ENCODE measurements at places on chromosomes 5 and 9.

DNA sequence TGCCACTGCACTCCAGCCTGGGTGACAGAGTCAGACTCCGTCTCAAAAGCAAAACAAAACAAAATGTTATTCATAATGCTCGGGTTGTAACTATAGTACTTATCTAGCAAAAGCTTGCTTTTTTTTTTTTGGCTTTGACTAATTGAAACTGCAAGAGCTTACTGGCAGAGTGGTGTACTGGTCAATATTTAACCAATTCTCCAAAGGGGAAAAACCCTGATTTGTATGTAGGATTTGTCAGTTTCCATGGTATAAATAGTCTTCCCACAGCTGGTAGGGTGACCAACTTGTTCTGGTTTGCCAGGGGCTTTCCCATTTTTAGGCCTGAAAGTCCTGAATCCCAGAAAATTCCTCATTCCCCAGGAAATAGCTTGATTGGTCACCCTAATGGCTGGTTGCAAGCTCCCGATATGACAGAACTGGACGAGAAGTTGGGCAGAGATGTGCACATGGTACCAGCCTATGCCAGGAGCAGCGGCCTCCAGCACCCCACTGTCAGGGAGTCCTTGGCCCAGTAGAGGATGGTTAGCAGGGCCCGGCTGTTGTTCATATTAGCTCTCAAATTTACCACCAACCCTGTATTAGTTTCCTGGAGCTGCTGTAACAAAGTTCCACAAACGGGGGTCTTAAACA, 58.0 kb downstream of the FXN start:
- DNase-seq = no peak

- DNase-seq = no peak
These were observed 545.8 kb upstream of the ARRDC3 start for GRCh38 chr5:91928754-91929521.

DNA sequence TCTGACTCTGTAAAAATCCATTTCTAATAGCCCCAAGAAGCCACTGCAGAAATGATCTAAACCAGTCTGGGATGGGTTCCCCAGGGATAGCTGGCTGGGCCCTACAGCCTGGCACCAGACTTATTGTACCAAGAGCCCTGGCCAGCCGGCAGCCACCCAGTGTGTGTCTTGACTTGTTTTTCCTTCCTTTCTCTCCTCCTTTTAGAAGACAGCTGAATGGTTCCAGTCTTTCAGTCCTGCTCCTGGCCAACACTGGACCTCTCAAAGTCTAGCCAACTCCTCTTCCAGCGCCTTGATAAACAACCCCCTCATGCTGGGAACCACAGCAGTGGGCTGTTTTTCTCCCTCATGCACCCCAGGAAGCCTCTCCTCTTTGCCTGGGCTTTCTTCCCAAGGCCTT, 34.1 kb downstream of the ATOX1 start:
- DNase-seq = no peak

DNA sequence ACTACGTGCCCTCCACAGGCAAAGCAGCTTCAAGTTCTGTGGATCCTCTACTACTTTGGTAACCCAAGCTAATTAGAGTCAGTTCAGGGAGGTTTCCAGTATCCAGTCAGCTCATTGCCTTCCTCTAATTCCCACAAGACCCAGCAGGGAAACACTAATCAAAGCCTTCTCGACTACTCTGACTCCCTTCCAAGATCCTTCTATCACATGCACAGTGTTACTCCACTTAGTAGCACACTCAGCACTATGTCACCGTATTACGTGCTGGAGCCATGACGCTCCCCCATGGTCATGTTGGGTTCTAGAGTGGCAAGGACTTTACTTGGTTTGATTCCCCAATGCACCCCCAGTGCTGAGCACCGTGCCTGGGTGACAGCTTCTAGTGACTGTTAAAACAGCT, 53.0 kb downstream of the DCP2 start:
- DNase-seq = no peak

DNA sequence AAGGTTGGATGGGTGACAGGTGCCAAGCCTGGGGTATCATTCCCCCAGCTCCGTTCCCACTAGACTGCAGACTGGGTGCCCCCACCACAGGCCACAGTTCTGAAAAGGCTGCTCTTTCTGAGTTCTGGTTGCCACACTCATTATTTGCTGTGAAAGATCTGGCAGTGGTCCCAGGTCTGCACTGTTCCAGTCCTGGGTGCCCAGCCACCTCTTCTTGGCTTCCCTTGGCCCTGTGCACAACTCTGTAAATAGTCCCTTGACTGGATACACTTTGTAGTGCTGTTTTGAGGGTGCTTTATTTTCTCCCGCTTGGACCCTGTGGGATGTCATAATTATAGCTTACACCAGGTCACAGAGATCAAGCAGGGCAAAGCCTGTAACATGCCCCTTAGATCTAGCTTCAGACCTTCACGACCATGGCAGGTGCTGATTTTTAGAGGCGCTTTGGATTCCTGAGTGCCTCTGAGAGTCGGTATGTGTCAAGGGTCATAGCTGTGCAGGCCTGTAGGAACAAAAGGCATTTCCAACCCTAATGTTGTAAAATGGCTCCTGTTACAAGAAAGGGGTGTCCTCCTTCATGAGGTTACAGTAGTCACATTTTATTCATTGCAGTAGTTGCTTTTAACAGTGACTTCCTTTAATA, 344.9 kb downstream of the ICE1 start:
- DNase-seq = no peak

GRCh38 chr9:81687521-81688261, 1.7 kb downstream of the TLE1 start:
- no peak for DNase-seq

DNA sequence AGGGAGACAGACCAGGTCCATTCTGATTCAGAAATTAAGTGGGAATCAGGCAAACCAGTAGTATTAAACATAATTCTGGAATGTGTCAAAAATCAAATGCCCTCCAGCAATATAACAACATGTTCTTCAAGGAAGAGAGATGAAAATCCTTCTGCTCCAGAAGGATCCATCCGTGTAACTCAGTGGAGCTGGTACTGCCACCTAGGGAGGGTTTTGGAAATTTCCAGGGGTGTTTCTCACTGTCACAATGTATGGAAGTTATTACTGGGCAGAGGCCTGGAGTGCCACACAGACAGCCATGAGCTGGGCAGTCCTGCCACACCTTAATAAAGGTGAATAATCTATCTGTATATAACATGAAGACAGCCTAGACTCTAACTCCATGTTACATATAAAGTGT, 87.5 kb downstream of the TTLL11 start:
- no peak for DNase-seq

DNA sequence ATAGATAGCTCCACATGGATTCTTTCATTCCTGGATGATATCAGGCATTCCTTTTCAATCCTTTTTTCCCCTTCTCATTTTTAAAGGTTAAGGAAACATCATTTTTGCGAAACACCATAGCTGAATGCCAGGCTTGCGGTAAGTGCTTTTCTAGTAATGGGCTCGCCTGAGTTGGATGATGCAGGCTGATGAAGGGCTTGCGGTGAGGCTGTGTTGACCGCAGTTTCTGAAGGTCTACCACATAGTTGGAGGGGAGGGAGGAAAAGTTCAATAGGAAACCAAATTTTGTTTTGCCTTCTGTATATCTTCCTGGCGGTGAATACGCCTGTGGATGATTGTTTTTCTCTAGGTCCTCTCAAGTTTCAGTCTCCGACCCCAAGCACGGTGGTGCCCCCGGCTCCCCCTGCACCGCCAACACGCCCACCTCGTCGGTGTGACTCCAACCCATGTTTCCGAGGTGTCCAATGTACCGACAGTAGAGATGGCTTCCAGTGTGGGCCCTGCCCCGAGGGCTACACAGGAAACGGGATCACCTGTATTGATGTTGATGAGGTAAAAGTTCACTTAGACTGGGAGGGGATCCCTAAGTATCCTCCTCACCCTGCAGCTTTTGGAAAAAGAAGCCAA, 24.3 kb downstream of the THBS4 start:
- DNase-seq = no peak

- DNase-seq = no peak
These were observed 20.0 kb downstream of the APC start for GRCh38 chr5:112757468-112758208.

DNA sequence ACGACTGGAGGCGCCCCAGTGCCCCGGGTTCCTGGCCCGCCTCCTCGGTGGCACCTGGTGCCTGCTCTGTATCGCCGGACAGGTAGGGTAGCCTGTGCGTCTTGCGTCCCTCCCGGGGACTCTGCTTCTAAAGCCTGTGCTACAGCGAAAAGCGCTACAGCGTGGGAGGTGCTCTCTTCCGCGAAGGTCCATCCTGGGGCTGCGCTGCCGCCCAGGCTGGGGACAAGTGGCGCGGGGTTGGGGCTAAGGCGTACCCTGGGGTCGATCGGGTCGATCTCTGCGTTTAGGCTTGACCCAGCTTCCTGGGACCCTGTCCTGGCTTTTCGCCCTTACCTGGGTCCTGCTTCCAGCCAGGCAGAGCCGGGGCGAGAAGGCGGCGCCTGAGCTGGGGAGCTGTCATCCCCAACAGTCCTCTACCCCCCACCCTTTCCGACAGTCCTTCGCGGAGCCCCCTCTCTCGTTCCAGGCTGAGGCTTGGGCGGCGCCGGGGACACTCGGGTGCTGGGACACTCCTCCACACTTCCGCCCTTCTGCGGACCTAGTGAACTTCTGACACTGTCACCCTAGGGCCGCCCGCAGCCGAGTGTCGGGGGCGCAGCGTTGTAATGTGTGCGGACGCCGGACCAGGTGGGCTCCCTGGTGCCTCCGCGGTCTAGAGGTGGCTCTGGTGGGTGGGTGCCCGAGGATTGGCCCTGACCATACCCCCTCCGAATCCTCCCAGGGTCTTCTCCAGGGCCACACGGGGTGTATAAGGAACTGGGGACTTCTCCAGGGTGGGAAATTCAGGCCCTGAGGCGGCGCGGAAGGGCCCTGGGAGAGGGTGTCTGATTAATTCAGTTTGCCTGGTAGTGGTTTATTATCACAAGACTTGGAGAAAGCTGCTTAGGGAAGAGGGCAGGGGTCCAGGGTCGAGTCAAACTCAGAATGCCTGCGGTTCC, 328.2 kb downstream of the SH3GL2 start:
- no peak for DNase-seq

- DNase-seq = no peak
These were observed 9.5 kb downstream of the ARSK start for GRCh38 chr5:95564450-95564849.

GRCh38 chr9:134191455-134192209, 27.3 kb upstream of the RNU6ATAC start:
- DNase-seq = no peak

DNA sequence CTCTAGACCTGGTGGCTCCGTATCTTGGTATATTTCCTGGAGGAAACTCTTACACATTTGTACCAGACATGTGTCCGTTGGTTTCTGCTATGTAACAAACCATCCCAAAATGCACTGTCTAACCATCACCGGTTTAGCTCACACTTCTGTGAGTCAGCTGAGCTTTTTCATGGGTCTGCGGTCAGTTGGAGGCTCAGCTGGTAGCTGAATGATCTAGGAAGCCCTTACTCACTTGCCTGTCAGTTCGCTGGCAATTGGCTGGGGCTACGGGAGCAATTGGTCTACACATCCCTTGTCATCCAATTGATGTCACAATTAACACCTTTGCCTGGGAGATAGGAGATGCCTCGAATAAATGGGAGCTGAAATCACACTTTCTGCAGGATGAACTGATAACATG, 11.6 kb upstream of the WHRN start:
- DNase-seq = no peak

- DNase-seq = no peak
These were observed 51.1 kb downstream of the ABHD17B start for GRCh38 chr9:71859939-71860338.

DNA sequence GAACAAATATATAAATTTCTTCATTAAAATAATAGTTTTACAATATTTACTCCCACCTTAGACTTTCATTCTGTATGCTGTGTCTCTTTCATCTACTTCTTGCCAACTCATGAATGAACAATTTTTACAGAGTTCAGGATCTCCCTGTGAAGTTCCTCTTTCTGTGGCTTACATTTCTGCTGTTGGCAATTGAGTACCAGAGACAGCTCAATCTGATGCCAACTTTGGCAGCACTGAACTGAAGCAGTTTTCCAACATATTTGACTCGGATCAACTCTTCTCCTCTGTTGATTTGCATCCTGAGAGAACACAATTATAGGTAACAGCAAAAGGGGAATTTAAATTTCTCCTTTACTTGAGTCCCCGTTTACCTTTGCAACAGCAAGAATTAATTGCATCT, 1262.2 kb downstream of the EFNA5 start:
- DNase-seq = no peak

GRCh38 chr5:134576386-134577021, 51.0 kb downstream of the JADE2 start:
- no peak for DNase-seq

GRCh38 chr5:157533011-157533481, 42.5 kb downstream of the ADAM19 start:
- no peak for DNase-seq

All from stimulated activated CD8-positive, alpha-beta memory T cell treated with anti-CD3 and anti-CD28 coated beads, Interleukin-15, amount 100 ng/mL, for 24 hours (primary cell).